ENCODE measurements at places on chromosomes 1 and 21.

DNA sequence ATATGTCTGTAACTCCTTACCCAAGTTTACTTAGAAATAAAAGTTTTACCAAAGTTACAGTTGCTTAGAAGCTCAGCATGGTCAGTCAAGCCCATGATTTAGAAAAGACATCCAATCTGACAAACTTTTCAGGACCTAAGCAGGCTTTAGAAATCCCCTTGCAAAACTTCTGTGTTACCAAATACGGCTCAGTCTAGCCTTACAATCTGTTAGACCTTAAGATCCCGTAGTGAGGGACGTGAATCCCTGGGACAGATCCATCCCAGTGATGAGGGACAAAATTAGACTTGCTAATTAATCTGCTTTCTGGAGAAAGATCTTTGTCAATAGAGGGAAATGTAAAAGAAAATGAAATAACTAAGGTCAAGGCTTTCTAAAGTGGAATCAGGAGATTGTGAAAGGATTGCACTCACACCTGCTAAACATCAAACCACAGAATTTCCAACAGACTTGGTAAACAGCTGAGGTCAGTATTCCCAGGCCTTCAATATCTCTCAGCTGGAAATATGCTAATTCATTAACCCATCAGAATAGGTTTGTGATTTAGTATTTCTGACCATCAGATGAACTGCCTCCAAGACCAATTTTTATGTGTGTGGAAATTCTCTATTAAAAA lies 375.3 kb downstream of the DUSP10 start:
- no peak for DNase-seq

- no peak for DNase-seq
Measured at GRCh38 chr1:39957299-39958015, 2.5 kb downstream of the MFSD2A start.

- DNase-seq: no peak
Measured at GRCh38 chr1:23273450-23274133, 56.3 kb upstream of the HTR1D start.

DNA sequence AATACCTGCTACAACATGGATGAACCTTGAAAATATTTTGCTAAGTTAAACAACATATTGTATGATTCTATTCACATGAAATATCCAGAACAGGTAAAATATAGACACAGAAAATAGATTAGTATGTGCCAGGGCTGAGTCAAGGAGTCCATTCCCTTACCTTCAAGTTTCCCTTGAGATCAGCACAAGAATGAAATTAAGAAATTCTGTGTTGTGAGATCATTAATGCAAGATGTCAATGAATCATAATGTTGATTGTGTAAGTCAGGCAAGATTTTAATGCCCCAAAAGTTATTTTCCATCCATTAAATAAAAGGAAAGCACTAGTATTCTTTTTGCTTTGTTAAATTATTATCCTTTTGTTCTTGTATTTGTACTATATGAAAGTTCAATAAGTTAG lies 139.4 kb downstream of the MRPL39 start:
- no peak for DNase-seq

GRCh38 chr1:31891280-31891679 lies 46.9 kb downstream of the PTP4A2 start:
- DNase-seq: no peak

- DNase-seq: no peak
Measured at GRCh38 chr1:204356997-204357396, 2.7 kb downstream of the PLEKHA6 start.

DNA sequence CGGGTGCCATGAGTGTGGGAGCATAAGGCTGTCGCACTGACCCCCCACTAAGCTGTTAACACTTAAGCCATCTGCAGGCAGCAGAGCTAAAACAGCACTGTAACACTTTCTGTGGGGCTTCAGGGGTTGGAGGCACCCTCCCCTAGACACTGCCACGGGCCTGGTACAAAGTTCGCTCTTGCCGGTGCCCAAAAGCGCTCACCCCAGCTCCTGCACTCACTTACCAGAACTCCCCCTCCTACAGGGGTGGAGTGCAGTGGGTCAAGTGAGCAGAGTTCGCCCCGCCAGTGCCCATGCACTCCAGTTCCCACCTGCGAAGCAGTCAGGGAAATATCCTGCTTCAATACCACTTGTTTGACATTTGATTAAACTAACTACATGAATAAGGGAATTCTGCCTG lies 46.3 kb upstream of the CFAP298 start:
- DNase-seq: no peak

DNA sequence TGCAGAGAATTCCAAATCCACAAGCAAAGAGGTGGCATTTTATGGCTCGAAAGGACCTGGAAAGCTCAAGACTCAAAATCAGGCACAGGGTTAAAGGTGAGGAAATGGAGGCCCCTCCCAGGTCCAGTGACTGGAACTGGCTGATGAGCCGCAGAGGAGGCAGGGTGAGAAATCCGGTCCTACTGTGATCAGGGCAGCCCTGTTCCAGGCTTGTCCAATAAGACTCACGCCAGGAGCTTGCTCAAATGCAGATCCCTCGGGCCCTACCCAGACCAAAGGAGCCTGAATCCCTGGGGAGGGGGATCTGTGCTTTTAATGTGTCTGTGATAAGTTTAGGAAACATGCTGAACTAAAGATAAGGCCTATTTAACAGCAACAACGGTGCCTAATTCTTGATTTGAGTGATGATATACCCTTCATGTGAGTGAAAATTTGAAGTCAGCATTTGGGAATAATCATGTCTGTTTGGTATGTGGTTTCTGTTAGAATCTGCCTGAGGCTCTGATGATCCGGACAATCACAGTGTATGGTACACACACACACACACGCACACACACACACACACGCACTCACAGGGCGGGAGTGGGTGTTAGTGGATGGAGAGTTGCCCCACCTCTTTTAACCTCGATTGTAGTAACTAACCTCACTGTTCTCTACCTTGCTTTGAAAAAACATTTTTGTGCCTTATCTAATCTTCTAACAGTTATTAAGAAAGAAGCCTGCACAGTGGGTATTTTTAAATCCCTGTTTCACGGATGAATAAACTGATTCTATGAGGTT lies 54.1 kb upstream of the LYST start:
- no peak for DNase-seq

GRCh38 chr1:9721606-9722377 lies 70.3 kb downstream of the PIK3CD start:
- DNase-seq: peak; percentile 68

GRCh38 chr1:211929683-211930082 lies 99.1 kb upstream of the LPGAT1 start:
- no peak for DNase-seq

- DNase-seq: no peak
Measured at GRCh38 chr1:212671342-212672031, 28.2 kb downstream of the BATF3 start.

GRCh38 chr1:101257500-101258325 lies 20.9 kb downstream of the S1PR1 start:
- no peak for DNase-seq

DNA sequence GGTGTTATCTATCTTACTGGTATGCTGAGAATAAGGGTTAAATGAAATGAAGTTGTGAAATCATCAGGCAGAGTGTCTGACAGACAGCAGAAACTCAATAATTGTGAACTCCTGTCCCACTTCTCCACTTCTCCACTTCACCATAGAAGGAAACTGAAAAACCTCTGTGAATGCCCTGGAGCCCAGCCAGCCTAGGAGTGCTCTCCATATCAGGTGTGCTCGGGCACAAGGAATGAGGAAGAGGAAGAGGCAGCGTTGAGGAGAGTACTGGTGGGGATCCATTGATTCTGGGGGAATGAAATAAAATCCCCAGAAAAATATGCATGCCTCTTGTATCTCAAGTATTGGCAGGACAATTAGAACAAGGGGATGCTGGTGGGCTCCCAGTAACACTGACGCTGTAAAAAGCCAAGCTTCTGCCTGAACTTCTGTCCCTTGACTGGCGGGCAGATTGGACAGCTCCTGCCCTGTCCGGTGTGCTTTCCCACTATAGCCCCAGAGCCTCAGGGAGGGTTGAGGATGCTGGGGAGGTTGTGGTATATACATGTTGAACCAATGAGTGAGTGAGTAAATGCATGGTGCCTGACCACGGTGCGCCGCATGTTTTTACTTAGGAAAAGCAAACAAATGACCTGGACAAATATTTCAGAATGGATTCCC lies 47.7 kb downstream of the NMNAT2 start:
- no peak for DNase-seq

DNA sequence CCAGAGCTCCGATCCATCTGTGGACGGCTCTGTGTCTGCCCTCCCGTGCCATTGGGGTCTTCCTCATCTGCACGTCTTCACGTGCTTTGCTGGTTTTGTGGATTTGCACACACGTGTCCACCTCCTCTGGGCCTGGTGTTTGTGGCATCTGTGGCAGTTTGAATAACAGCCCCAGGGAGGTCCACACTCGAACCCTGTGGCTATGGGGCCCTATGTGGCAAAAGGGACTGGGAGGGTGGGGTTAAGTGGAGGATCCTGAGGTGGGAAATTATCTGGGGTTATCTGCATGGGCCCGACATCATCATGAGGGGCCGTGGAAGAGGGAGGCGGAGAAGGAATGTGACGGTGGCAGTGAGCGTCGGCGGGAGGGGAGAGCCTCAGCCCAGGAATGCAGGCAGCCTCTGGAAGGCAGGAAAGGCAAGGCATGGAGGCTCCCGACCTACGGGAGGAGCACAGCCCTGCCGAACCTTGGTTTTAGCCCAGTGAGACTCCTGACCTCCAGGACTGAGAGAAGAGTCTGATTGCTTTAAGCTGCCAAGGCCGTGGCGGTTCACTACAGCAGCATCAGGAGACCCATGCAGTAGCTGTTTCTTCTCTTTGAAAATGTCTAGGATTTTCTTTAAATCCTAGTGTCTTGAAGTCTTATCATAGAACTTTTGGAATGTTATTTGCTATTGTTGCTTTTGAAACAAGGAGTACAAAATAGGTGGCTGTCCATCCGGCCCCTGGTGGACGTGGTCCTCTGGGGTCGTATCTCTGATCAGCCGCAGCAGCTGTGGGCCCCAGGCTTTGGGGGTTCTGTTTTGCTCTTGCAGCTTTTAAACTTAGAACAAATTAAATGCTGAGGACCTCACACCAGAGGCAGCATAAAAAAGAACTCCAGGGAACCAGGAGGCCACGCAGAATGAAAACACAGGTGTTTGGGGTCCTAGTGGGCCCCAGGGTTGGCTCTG lies 40.0 kb upstream of the LRRC3 start:
- DNase-seq: no peak

GRCh38 chr1:118335331-118335732 lies 150.3 kb upstream of the SPAG17 start:
- DNase-seq: no peak

- DNase-seq: no peak
Measured at GRCh38 chr1:58911841-58912499, 128.1 kb upstream of the JUN start.

DNA sequence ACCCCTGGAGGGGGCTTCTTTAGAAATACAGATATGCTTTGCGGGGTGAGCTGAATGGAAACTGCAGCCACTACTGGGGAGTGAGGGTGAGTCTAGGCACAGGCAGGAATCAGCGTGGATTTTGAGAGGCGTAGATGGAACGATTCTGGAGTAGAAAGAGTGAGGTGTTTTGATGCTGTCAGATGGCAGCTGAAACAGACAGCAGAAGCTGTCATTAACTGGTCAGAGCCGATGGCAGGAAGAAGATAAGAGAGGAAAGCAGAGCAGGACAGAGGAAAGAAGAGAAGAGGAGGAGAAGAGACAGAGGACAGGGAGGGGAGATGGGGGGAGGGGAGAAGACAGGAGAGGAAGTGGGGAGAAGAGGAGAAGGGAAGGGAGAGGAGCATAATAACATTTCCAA lies 138.5 kb downstream of the LRIG2 start:
- no peak for DNase-seq

DNA sequence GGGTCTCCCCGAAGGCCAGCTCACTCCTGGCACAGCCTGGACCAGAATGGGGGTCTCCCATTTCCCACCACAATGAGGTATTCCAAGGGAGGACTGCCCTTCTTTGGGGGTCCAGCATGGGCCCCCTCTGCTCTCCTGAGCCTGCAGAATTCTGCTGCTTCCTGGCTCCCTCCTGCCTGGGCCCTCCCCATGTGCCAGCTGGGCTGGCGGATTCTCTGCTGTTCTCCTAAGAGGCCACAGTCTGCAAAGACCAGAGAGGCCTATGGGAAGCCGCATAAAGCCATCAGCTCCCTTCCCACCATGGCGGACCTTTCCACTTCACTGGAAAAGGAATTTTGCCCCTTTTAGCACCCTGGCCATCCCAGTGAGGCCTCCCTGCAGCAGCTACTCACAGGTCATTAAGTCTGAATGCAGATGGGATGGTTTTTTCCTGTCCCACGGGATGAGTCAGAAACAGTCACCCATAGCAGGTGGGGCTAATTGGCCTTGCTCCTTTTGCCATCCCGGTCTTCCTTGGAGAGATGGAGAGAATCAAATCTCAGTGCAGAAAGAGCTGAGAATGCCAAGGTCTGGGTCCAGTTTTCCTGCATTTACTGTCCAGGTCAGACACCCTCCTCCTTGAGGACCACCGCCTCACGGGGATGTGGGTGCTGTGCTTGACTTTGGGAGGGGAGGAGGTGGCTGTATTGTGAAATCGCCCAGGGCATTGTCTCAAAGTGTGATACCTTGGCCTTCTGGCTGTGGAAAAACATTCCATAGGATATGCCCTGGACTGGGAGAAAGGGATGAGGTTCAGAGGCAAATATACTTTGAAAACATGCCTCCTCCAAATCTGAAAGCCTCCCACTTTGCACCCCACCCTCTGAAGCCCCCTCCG lies 23.2 kb downstream of the MYBPH start:
- no peak for DNase-seq

GRCh38 chr1:183276386-183277080 lies 90.5 kb downstream of the LAMC2 start:
- no peak for DNase-seq

- peak; percentile 40 for DNase-seq
Measured at GRCh38 chr1:31723828-31724359, 20.1 kb upstream of the COL16A1 start.

DNA sequence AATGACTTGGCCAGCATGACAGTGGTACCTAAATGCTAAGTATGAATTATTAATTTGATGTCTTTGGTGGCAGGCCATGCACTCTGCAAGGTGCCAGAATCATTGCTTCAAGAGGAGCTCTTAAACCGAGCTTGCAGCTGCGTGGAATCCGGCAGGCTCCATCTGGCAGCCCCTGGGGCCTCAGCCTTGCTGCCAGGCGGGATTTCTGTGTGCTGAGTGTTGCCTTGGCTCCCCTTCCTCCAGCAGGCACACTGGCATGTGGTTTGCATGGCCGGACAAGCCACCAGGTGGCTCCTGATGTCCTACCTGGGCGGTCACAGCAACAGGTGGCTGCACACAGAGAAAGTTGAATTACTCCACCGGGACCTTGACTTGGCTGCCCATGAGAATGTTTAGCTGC lies 155.4 kb downstream of the URB2 start:
- no peak for DNase-seq

DNA sequence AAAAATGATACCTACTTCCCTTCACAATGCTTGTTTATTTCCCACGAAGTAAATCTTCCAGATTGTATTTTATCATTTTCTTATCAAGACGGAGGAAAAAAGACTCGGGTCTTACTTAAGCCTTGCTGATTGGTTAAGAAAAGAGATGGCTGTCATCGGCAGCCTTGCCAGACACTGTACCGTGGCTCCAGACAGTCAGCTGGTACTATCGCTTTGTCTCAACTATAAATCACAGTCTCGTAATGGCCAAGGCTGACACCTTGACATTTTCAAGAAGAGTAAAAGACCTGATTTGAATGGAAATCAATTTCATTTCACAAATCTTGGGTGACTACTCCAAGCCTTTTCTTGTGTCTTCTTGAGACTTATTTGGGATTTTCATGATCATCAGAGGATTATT lies 868.0 kb downstream of the USP25 start:
- DNase-seq: no peak

- no peak for DNase-seq
Measured at GRCh38 chr1:242467556-242468145, 56.8 kb downstream of the PLD5 start.

All from stimulated activated CD4-positive, alpha-beta T cell treated with anti-CD3 and anti-CD28 coated beads, Interleukin-4, amount 100 ng/mL, for 4 hours (primary cell).